ENCODE measurements at places on chromosomes 11 and 22. TPM values are rescaled to one million over a fixed set of nuclear protein-coding genes. Genes with fewer than 3 reads are reported as not detected.

FGF3 gene
- total RNA-seq: not detected

APLNR gene
- not detected for total RNA-seq

MUC6 gene
- total RNA-seq: not detected

MMP13 gene
- not detected for total RNA-seq

RANBP1 gene
- 256 TPM for total RNA-seq

ST14 gene
- 100.0 TPM for total RNA-seq

PGA3 gene
- total RNA-seq: not detected

OR4A16 gene
- total RNA-seq: not detected

CARD10 gene
- total RNA-seq: 16.4 TPM

DUSP8 gene
- 0.96 TPM for total RNA-seq

PIWIL4 gene
- 1.2 TPM for total RNA-seq

MAJIN gene
- total RNA-seq: not detected

LMO2 gene
- 0.96 TPM for total RNA-seq

GP1BB gene
- under 0.01 TPM for total RNA-seq

CDC45 gene
- 1.1 TPM for total RNA-seq

TRIM51 gene
- total RNA-seq: not detected

TRIM34 gene
- 9.6 TPM for total RNA-seq

Data from tracheal epithelial cell (primary cell).